ENCODE measurements at places on chromosomes 1 and 21. TPM values are rescaled to one million over a fixed set of nuclear protein-coding genes. Genes with fewer than 3 reads are reported as not detected.

- DNase-seq, result peak; percentile 42
Observed at GRCh38 chr1:20361805-20362381, 71.2 kb downstream of the VWA5B1 start.

GRCh38 chr1:157034137-157034800 is 11.3 kb downstream of the ARHGEF11 start:
- no peak for DNase-seq

- DNase-seq, result no peak
Observed at GRCh38 chr1:59685666-59686065, 129.1 kb upstream of the HOOK1 start.

GRCh38 chr1:193626695-193627094 is 440.3 kb upstream of the B3GALT2 start:
- DNase-seq, result no peak

DNA sequence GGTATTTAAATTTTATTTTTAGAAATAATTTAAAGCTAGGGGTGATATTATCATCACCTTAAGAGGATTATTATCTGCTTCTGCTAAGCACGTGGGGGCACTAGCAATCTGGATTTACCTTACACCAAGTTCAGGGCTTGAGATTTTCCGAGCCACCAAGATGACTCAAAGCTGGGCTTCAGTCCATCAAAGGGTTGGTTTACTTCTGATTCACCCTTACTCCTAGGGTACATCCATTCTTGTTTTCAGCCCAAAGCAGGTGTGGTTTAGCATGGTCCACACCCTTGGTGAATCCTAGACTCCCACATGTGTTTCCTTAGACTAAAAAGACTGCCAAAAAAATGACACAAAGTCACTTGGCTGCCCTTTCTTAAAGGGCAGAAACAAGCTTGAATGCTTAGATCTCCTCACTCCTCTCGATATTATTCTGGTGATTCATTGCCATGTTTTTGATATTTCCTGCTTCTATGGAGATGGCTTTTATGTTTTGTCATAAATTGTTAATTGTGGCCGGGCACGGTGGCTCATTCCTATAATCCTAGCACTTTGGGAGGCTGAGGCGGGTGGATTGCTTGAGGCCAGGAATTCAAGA is 9.8 kb upstream of the PRSS38 start:
- no peak for DNase-seq

DNA sequence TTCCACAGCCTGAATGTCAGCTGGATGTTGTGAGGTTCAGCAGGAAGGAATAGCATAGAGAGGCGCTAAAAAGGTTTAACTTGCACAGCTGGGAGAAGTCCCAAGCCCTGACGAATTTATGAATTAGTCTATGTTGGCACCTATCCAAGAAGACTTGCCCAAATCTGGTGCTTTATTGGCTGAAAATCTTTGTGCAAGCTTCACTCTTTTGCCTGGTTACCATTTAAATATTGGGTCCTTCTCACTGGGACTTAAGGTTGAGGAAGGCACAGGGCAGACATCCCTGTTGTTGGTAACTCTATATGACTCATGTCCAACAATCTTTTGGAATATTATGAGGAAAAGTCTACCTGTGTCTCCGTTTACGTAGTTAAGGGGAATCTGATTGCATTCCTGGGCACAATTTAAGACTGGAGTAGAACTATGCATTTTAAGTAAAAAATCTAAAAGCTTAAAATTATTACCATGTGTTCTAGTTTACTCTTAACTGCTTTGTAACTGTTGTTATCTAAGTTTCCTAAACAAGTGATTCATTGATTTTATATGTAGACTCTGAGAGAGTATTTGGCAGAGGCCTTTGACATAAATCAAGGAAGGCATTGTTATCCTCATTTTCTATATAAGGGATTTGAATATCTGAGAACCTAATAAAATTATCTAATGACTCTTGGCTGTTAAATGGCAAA is 181.7 kb upstream of the DPYD start:
- DNase-seq, result no peak

GRCh38 chr1:54510715-54511270 is 37.2 kb upstream of the ACOT11 start:
- no peak for DNase-seq

DNA sequence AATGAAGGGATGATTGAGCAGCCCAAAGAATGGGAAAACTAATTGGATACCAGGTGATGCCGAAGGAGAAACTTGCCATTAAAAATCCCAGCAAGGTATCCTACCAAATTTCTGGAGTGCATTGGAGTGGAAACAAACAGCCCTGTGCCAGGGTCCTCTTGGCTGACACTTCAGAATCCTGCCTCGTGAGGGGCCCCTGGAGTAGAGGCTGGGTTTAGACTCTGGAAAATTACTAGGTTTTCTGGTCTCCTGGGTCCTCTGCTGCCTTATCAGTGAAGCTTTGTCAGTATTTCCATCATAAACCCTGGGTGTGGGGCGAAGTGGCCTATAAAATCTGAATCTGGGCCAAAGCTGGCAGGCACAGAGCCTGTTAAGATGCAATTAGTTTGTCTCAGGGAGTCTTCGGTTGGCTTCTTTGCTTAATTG is 289.2 kb upstream of the USP24 start:
- peak; percentile 39 for DNase-seq

DNA sequence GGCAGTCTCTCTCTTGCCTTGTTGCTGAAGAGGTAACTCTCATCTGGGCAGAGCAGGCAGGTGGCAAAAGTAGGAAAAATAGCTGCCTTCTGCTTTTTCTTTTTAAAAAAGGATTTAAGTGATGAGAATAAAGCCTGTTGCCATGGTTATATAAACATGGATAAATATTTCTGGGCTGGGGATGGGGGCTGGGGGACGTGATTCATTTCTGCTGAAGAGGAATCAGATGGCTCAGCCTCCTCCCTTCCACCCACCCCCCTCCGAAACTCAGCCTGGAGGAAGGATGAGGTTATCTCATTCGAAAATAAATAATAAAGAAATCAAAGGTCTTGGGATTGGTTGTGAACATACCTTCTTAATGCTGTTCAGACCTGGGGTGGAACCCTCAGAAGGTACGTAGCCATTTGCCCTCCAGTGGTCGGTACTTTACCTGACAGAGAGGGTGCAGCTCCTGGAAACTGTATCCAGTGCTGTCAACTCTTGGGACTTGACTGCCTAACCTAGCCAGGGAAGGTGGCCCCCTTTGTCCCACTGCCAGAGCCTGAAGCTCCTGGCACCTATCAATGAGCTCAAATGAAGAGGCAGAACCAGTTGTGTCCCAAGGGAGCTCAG is 3.8 kb upstream of the INKA2 start:
- DNase-seq, result no peak

DNA sequence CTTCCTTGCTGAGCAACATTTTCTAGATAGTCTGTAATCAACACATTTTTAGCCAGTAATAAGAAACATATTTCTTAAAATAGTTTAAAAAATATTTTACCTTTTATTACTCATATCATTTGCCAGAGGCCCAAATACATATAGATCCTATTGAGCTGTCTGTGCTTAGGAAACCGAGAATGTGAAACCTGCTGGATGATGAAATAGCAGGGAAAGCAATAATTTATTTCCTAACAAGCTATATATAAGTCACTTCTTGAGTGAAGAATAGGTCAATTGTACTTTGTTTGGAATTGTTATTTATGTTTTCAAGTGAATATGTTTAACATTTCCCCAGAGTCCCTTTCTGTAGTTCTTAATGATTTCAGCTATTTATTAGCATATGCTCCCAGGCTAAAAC is 339.9 kb upstream of the TMPRSS15 start:
- DNase-seq, result no peak

GRCh38 chr1:90881034-90881433 is 140.8 kb downstream of the ZNF644 start:
- no peak for DNase-seq

Gene LYPD8
- 3.4 TPM for polyA plus RNA-seq

Gene PHLDA3
- polyA plus RNA-seq, result 4.4 TPM
